NCI-H1048 (cell line): ENCODE measurements at places on chromosomes 7 and 10.

DNA sequence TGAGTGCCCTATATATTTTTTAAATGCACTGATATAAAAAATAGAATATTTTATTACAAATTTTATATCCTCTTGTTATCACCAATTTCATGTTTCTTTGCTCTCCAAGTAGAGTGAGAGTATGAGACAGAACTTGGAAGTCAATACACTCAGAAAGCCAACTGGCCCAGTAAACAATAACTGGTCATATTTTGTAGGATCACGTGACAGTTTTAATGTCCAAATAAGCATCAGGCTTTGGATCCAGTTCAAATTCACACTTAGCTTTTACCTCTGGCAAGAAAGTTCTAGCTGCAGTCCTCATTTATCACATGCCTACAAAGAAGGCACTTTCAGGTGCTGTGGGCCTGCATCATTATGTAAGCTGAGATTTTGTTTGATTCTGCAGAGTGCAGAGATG lies 21.6 kb upstream of the TPK1 start:
- no peak for DNase-seq

GRCh38 chr10:114025611-114026130 lies 18.0 kb upstream of the ADRB1 start:
- DNase-seq: no peak

- no peak for DNase-seq
Observed at GRCh38 chr10:70776455-70777005, 8.6 kb downstream of the TBATA start.

- no peak for DNase-seq
Observed at GRCh38 chr10:61952028-61952674, 50.7 kb downstream of the ARID5B start.

DNA sequence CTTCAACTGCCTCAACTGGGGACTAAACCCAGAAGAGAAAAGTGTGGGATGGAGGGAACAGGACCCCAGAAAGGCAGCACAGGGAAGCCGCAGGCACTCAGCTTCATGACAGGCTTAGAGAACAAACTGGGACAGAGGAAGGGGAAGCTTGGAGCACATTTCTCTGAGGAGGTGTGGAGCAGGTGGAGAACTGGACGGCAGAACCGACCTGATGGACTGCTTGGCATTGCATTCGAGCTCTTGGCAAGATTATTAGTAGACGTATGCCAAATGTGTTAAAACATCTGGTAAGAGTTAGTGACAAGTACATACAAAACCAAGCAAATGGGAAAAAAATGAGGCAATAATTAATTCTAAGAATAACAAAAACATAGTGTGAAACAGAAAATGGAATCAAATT lies 335.7 kb downstream of the SFMBT2 start:
- no peak for DNase-seq

DNA sequence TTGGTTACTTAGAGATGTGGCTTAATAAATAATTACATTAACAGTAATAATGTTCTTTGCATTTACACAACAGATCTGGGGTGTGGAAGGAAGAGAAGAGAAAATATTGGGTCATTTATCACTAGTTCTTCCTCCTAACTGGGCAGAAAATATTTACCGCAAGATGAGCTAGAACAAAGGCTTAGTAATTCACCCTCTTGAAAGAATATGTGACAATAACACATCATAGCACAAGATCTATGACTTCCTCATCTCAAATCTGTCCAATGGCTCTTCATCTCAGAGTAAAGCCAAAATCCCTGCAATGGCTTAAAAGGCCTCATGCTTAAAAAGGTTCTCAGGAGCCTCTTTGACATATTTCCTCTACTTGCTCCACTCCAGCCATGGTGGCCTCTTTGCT lies 178.6 kb downstream of the ZNF438 start:
- no peak for DNase-seq

DNA sequence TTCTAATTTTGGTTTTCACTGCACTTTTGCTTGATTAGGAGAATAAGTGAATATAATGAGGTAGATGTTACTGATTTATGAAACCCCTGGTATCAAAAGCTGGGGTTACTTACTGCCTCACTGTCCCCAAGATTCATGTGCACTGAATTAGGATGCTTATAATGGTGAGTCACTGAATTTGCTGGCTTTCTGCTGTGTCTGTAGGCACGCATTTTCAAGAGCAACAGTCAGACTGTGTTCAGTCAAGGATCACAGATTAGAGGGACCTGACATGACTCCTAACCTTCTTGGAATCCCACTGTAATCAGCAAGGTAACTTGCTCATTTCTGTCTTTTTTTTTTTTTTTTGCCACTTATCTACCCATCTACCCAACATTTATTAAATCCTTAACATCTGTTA lies 59.7 kb downstream of the GPR85 start:
- DNase-seq: no peak

DNA sequence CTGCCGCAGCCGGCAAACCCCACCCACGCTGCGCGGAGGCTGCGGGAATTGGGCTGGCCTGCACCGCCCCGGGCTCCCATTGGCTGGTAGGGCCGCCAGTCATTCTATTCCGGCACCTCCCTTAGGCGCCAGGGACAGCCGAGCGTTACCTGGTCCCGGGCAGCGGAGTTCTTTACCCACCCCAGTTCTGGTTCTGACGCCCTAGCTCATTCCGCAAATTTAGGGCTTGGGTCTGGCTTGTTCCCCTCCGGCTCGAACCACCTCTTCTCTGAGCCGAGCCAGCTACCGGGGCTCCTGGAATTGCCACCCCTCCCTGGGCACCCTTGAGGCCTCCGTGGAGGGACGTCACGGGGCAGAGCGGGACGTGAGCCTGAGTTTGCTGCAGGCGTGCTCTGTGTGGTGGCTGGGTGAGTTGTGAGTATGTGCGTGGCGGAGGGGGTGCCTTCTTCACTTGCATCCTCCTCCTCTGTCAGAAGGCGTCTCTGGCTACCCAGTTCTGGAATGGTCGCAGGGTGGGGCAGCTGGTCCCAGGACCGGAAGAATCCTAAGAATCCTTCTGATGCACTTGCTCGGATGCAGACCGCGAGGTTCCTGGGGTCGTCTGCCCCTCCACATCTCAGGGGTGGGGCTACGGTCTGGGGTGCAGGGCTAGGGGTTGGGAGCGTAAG lies at the start of the genes PDZD7 and SFXN3:
TSS of gene PDZD7 (minus strand) at position 2 of the 668 bp plus-strand sequence. CDS start 910 bp downstream, outside the sequence.
TSS of gene SFXN3 (plus strand) at position 107 of the 668 bp plus-strand sequence. CDS start 3,461 bp downstream, outside the sequence.
- DNase-seq: peak; percentile 78

DNA sequence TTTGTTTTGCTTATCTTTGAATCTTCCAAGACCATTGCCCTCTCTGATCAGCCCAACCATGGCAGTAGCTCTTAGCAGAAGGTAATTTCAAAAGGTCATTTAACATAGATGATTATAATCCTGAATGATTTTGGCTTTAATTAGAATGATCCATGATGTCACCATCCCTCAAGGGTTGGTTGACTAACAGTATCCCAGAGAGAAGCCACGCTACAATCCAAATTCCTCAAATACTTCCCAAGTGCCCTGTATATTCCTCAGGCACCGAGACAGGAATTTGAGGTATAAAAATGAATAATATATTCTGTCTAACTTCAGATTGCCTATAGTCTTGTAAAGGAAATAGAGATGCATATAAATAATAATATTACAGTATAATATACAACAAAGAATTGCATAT lies 42.1 kb upstream of the TMEM196 start:
- no peak for DNase-seq

- no peak for DNase-seq
Observed at GRCh38 chr10:13651969-13652720, 65.4 kb downstream of the PRPF18 start.

GRCh38 chr10:89055159-89055558 lies 64.6 kb downstream of the FAS start:
- DNase-seq: no peak
